ENCODE measurements at places on chromosomes 3 and 15. TPM values are rescaled to one million over a fixed set of nuclear protein-coding genes. Genes with fewer than 3 reads are reported as not detected.

DNA sequence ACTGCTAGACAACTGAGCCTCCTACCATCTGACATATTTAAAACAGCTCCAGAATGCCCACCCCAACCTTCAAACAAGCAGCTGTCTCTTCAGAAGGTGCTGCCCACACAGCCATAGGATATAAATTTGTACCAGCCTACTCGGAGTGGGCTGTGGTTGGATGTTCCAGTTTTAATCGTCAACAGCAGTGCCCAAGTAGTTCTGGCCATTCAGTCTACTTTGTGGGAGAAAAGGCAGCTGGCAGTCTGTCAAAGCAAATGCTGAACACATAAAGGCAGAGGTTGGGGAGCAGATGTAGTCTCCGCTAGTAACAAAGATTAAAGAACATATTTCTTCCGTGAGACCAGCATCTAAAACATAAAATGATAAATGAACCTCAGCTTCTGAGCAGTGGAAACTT, 15.9 kb upstream of the ERC2 start:
- H3K27me3 ChIP-seq, result no peaks in the 10 kb centered on the region
- no peak overlapping the region for H3K27ac ChIP-seq
- DNase-seq, result no peak
- H3K4me3 ChIP-seq, result no peak overlapping the region

DNA sequence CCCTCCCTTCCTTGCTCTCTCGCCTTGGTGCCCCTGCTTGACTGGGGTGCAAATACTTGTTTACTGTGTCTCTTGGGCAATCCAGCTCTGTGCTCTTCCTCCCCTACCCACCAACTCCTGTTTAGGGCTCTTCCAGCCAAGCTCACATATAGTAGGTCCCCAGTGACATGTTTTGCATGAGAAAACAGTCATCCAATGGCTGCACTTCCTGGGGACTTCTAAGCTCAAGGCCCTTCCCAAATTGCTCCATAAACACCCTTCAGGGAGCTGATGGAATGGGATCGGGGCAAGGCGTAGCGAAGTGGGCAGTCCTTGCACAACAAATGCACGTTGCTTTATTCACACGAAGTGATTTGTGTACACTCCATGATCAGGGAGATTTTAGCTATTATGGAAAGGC, 9.4 kb upstream of the COPG1 start:
- H3K27me3 ChIP-seq, result no peaks in the 10 kb centered on the region
- no peak for DNase-seq
- H3K27ac ChIP-seq, result no peak overlapping the region
- H3K36me3 ChIP-seq, result no peaks in the 10 kb centered on the region
- no peak overlapping the region for H3K4me3 ChIP-seq

GRCh38 chr3:72633121-72633520, 215.1 kb downstream of the SHQ1 start:
- H3K4me3 ChIP-seq, result no peak overlapping the region
- H3K27ac ChIP-seq, result no peak overlapping the region
- no peak for DNase-seq

DNA sequence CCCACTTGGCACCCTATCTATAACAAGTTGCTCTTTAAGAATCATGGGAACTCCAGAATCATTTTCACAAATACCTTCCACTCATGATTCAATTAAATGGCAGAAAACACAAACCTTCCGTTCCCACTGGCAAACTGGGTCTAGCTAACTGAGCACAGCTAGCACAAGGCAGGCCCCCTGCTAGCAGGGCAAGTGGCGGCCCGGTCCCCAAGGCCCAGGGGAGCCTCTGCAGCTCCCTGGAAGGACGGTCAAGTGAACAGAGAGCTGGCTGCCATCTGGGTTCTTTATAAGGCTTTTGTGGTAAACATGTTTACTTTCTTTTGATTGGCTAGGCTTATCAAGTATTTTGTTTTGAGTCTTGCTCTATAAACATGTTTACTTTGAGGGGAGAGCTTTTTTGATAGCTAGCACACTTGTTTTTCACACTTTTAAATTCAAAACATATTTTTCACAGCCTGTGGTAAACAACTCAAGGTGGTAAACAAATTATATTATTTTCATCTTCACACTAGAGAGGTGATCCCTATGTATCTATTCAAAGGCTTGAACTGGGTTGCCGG, 81.4 kb downstream of the FOXP1 start:
- no peak overlapping the region for H3K4me3 ChIP-seq
- H3K27ac ChIP-seq, result no peak overlapping the region
- no peaks in the 10 kb centered on the region for H3K4me1 ChIP-seq
- H3K27me3 ChIP-seq, result no peaks in the 10 kb centered on the region

- no peaks in the 10 kb centered on the region for H3K27me3 ChIP-seq
- H3K4me3 ChIP-seq, result no peak overlapping the region
- DNase-seq, result peak; percentile 73
- H3K27ac ChIP-seq, result peak overlapping the region; percentile 70
- peaks cover 19% of the 10 kb centered on the region for H3K4me1 ChIP-seq
Measured at GRCh38 chr3:174955513-174956016, 96.4 kb downstream of the NAALADL2 start.

- H3K4me3 ChIP-seq, result no peak overlapping the region
- no peaks in the 10 kb centered on the region for H3K27me3 ChIP-seq
- no peaks in the 10 kb centered on the region for H3K4me1 ChIP-seq
- H3K36me3 ChIP-seq, result no peaks in the 10 kb centered on the region
- DNase-seq, result no peak
Measured at GRCh38 chr3:169813757-169814517, 1.2 kb upstream of the LRRC34 start.

DNA sequence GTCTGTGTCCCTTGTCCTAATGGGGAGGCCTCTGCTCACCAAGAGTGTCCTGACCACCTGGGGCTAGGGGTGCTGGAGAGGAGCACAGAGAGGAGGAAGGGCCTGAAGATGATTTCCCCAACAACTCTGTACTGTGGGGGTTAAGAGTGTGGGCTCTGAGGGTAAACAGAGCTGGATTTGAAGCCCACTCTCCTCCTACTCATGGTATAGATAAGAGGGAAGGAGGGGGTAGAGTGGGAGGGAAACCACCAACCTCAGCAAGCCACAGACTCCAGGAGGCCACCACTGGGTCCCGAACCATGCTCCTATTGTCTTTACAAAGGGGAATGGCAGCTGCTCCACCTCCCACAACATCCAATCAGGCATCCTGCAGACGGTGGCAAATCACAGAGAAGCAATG, 103.6 kb upstream of the RNU6-1 start:
- H3K4me3 ChIP-seq, result no peak overlapping the region
- no peaks in the 10 kb centered on the region for H3K36me3 ChIP-seq
- H3K4me1 ChIP-seq, result peaks cover 72% of the 10 kb centered on the region
- H3K27ac ChIP-seq, result peak overlapping the region; percentile 99
- no peaks in the 10 kb centered on the region for H3K27me3 ChIP-seq

DNA sequence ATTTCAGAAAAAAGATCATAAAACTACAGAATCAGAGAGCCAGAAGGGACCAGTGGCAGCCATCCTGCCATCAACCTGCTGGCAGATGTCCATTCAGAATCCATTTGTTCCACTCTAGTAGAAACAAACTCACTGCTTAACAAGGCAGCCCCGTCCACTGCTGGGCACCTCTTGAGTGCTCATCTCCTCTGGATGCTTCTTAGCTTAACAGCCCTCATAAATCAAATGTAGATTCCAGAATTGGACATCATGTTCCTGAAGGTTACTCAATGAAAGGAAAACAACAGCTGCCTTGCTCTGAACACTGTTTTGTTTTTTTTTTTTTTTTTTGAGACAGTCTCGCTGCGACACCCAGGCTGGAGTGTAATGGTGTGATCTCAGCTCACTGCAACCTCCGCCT, 37.3 kb downstream of the ABCC5 start:
- no peak overlapping the region for H3K4me3 ChIP-seq
- no peaks in the 10 kb centered on the region for H3K4me1 ChIP-seq
- H3K36me3 ChIP-seq, result no peaks in the 10 kb centered on the region
- no peak overlapping the region for H3K27ac ChIP-seq

- H3K4me1 ChIP-seq, result peaks cover 20% of the 10 kb centered on the region
- peak; percentile 36 for DNase-seq
- no peaks in the 10 kb centered on the region for H3K36me3 ChIP-seq
- no peak overlapping the region for H3K4me3 ChIP-seq
- peak overlapping the region; percentile 69 for H3K27ac ChIP-seq
Measured at GRCh38 chr3:183315739-183316138, 62.7 kb downstream of the B3GNT5 start.

DNA sequence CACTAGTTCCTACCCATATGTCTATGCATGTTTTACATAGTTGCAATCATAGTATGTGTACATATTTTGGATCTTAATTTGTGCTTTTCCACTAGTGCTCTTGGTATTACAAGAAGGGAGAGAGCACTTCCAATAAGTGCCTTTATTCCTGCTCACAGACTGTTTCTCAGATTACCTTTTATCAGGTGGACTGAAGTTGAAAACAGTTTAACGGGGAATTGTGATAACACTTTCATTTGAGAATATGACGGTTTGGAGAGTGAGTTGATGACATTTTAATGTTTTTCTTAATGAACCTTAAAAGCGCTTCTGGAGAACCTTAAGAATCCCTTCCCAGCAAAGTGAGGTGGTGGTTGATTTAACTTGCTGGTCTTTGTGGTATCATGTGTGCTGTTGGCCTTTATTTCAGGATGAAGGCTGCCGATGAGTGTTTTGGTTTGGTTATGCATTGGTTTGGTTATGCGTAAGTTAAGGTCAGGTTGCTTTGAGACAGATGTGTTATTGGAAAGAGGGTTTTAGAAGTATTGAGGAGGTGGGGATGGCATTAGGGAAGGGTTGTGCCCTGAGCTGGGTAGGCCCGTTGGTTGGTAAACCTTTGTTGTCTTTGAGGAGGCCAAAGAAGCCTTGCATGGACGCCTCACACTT, 2.8 kb downstream of the EDEM1 start:
- no peak overlapping the region for H3K27ac ChIP-seq
- peaks cover 29% of the 10 kb centered on the region for H3K4me1 ChIP-seq
- DNase-seq, result no peak
- H3K36me3 ChIP-seq, result no peaks in the 10 kb centered on the region

DNA sequence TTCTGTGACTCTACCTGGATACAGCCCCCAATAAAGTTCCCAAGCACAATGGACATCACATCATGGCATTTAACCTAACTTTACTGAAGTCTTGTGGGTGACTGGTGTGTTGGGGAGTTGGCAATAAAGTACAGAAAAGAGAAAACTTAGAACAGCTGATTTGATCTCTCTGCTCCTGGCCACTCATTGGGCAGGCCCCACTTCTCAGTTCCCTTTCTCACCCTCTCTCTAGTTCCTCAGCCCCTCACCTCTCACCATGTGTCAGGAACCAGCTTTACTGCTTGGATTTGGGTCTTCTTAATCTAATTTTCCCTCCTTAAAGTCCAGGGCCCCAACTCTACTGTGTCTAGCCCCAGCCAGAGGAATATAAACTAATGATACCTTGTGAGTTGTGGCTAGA, 713 bp upstream of the MUC13 start:
- H3K4me1 ChIP-seq, result peaks cover 5% of the 10 kb centered on the region
- H3K27ac ChIP-seq, result no peak overlapping the region
- DNase-seq, result no peak
- no peaks in the 10 kb centered on the region for H3K36me3 ChIP-seq

DNA sequence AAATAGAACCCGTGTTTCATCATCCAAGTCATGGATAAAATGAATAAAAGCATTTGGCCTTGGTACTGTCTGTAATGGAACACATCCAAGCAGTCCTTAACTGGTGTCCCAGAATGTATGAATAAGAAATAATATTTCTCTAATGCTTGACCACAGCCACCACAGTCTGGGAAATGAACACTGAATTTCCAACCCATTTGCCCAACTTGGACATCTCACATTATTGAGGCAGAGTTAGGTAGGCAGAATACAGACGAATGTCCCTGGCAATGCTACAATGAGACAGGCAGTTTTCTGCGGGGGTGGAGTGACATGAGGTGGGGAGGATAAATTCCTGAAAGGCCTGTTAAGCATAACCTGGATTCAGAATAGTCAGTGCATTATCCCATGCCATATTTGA, 245.7 kb downstream of the ZIC1 start:
- no peak for DNase-seq
- H3K36me3 ChIP-seq, result no peaks in the 10 kb centered on the region
- H3K4me1 ChIP-seq, result no peaks in the 10 kb centered on the region
- no peak overlapping the region for H3K4me3 ChIP-seq
- no peaks in the 10 kb centered on the region for H3K27me3 ChIP-seq
- no peak overlapping the region for H3K27ac ChIP-seq

- no peak overlapping the region for H3K27ac ChIP-seq
- H3K4me3 ChIP-seq, result no peak overlapping the region
- H3K36me3 ChIP-seq, result no peaks in the 10 kb centered on the region
- no peaks in the 10 kb centered on the region for H3K27me3 ChIP-seq
Measured at GRCh38 chr3:133773732-133774131, 27.5 kb downstream of the TF start.

DNA sequence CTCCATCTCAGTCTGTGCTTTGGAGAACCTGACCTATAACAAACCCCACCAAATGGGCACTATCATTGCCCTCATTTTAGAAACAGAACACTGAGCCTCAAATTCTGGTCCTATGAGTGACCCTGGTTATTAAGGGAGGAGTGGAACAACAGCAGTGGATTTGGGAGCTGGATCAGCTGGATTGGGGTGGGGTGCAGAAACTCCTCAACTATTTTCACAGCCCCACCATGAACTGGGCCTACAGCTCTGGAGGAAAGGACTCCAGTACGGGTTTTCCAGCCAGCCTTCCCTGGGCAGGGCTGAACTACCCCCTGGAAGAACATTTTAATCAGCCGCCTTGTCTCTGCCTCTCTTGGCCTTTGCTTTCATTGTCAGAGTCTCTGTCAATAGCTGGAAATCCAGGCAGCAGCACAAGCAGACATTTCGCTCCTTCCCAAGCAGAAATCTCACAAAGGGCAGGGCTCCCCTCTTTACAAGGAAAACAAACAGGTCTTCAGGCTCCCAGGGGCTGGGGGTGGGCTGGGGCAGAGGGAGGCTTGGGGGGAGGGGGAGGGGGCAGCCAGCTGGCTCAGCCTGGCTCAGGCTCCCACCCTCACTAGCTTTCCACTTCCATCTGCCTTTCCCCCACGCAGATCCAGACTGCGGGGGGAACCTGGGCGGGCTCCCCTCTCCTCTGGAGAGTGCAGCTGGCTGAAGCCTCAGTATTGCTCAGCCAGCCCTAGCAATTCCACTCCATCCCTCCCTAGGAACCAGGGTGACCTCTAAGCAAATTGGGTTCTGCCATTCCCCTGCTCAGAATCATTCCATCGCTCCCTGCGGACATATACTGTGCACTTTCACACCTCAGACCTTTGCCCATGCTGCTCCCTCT, 13.7 kb upstream of the TLE3 start:
- peak overlapping the region; percentile 56 for H3K27ac ChIP-seq
- no peaks in the 10 kb centered on the region for H3K36me3 ChIP-seq
- peak; percentile 87 for DNase-seq
- peaks cover 12% of the 10 kb centered on the region for H3K4me1 ChIP-seq
- peak overlapping the region; percentile 11 for H3K4me3 ChIP-seq
- no peaks in the 10 kb centered on the region for H3K27me3 ChIP-seq

GRCh38 chr3:122689587-122689986, 8.9 kb downstream of the PARP14 start:
- peak overlapping the region; percentile 79 for H3K27ac ChIP-seq
- DNase-seq, result no peak
- peaks cover 2% of the 10 kb centered on the region for H3K36me3 ChIP-seq
- peaks cover 14% of the 10 kb centered on the region for H3K4me1 ChIP-seq

H1-8 gene
- not detected for total RNA-seq

GRAMD1C gene
- 4.2 TPM for total RNA-seq

All from Caco-2 (cell line).